Hindlimb muscle (tissue), 1 donor: ENCODE measurements at places on chromosomes 13 and 19.

DNA sequence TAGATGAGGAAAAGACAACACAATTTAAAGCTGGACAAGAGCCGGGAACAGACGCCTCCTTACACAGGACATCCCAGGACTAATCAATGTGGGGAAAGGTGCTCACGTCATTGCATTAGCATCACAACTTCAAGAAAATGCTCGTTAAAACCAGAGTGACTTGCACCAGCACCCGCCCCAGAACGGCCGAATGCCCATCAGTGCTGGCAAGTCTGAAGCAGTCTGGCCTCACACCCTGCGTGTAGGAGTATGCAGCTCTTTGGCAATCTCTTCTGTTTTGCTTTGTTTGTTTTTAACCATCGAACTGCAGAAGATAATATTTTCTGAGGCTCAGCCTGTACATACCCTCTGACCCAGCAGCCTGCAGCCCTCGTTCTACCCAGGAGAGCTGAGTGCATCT lies 44.8 kb upstream of the LDLR start:
- DNase-seq = no peak

- no peak for DNase-seq
These were observed 9.1 kb upstream of the GTF2F1 start for GRCh38 chr19:6402058-6402457.

DNA sequence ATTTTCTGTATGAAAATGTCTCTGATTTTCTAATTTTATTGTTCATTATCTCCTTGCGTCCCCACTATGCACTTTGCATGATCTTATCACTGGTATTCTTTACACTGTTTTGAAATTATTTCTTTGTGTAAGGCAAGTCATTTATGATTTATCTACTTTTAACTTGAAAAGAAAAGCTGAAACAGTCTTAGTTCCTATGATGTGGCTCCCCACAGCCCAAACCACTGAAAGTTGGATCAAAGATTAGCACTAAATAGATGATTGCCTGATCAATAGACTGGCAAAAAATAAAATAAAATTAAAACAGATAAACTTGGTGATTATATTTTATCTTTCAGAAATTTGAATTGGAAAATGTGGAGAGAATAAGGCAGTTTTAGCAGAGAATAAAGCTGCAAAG lies 1101.9 kb downstream of the PCDH9 start:
- no peak for DNase-seq

GRCh38 chr19:41703602-41704293 lies 4.7 kb upstream of the CEACAM5 start:
- no peak for DNase-seq

- no peak for DNase-seq
These were observed 4.4 kb upstream of the PLEKHF1 start for GRCh38 chr19:29660835-29661234.

DNA sequence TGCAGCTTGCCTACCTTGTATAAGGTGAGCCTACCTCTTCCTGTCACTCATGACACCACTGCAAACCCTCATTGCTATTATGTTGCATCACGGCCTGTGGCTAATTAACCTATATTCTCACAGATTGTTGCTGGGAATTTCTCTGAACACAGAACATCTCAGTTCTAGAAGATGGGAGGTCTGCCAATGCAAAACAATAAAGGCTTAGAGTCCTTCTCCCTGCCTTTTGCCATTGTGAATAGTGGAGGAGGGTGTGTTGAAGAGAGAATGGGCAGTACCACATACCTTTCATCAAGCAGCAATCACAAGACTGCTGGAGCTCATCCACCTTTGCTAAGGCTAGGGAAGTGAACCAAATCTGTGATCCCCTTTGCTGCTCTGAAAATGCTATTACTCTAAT lies 34.4 kb downstream of the WDFY2 start:
- no peak for DNase-seq

- peak; percentile 58 for DNase-seq
These were observed 24.2 kb upstream of the TTYH1 start for GRCh38 chr19:54390942-54391577.

DNA sequence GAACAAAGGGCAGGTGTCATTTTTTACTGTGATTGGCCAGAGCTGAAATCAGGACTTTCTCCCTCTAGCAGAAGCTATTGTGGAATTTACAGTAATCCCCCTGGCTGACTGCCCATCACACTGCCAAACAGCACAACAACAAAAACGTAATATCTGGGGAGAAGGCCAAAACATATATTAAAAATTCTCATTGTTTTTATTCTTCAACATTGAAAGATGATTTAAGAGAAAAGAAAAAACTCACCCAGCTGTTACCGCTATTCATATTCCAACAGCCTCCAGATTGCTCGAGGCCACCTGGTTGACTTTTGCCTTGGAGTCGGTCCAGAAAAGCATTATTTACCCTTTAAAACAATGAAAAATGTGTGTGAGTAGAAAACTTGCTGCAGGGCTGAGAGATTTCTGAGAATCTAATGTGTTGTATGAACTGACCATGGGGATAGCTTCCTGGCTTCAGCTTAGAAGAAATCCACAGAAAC lies 97.2 kb downstream of the EPSTI1 start:
- DNase-seq = peak; percentile 85
